ENCODE measurements at places on chromosomes 7 and 10. TPM values are rescaled to one million over a fixed set of nuclear protein-coding genes. Genes with fewer than 3 reads are reported as not detected.

DNA sequence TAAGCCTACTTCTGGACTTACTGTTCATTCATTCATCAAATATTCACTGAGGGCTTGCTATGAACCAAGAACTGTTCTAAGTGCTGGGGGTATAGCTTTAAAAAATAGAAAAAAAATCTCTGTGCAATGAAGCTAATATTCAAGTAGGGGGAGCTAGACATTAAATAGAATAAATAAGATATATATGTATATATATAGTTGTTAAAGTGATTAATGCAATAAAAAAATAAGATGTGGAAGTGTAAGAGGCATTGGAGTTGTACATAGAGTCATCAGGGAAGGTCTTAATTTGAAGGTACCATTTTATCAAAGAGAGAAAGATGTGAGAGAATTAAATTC lies 181.2 kb upstream of the AGR3 start:
- DNase-seq, result no peak

POLR3A gene
- total RNA-seq, result 13.7 TPM

CTAGE8 gene
- 4.9 TPM for total RNA-seq

SPDYE8 gene
- not detected for total RNA-seq

C10orf105 gene
- 0.52 TPM for total RNA-seq

- no peak for DNase-seq
These were observed 129.7 kb downstream of the SAMD9 start for GRCh38 chr7:92988051-92988450.

- DNase-seq, result no peak
These were observed 69.3 kb downstream of the CSTF2T start for GRCh38 chr10:51629934-51630639.

DNA sequence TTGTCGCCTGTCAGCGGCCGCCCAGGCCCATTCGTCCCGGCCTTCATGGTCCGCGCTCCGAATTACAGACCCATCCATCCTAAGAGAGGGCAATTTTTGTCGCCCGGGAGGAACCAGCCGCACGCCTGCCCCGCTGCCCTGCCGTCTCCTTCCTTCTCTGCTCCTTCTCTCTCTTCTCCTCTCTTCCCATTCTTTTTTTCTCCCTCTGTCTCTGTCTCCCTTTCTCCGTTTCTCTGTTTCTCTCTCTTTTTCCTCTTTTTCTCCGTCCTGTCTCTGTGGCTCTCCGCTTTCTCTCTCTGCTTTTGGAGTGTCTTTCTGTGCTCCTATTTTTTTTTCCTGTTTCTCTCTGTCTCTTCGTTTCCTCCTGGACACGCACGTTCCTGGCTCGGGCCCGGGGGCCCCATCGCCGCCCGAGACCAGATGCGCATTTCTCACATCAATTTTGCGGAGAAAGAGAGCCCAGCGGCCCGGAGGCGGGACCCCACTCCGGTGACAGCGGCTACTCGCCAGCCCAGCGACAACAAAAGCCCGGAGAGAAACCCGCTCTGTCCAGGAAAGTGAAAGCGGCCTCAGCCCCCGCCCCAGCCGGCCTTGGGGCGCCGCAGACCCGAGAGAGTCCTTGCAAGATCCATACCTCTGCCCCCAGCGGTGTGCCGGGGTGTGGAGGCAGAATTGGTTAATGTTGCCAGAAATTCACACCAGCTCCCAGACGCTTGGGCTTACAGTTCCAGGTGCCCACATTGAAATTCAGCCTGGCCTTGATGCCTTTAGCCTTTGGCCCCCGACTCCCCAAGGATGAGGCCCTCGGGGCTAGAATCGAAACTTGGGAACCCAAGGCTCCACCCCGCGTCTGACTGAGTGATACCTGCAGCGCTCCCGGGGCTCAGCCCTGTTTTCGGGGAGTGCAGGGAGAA lies 4.1 kb downstream of the LBX1 start:
- no peak for DNase-seq

HYAL4 gene
- total RNA-seq, result not detected

- peak; percentile 35 for DNase-seq
These were observed 114.5 kb downstream of the GRID1 start for GRCh38 chr10:86252079-86252478.

CDK14 gene
- 47.2 TPM for total RNA-seq

OR2A12 gene
- total RNA-seq, result not detected

STAG3 gene
- 2.3 TPM for total RNA-seq

GRCh38 chr10:33330543-33331378 lies 3.7 kb downstream of the NRP1 start:
- DNase-seq, result peak; percentile 87

DNA sequence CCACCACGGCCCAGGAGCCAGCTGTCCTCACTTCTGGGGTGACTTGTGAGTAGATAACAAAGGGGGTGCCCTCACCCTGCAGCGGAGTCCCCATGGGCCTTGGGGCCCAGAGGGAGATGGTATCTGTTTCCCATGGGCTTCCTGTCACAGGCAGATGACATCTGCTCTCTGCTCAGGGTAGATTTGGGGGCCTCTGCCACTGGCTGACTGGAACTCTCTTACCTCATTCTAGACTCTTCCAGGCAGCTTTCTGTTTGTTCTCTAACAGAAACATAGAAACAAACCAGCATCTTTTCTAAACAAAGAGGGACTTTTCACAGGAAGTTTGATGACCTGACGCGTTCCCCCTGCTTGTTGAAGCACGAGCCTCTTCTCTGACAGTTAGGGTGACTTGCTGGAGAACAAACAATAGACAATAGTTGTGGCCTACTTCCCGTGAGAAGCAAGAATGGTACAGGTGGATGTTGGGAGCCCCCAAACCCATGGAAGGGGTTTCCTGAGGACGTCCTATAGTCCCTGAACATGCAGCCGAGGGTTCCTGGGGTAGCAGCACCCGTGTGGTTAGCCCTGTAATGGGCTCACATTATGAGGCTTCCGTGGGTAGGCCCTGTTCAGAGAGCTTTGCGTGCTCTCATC lies 61.6 kb downstream of the GRK5 start:
- peak; percentile 54 for DNase-seq

DNA sequence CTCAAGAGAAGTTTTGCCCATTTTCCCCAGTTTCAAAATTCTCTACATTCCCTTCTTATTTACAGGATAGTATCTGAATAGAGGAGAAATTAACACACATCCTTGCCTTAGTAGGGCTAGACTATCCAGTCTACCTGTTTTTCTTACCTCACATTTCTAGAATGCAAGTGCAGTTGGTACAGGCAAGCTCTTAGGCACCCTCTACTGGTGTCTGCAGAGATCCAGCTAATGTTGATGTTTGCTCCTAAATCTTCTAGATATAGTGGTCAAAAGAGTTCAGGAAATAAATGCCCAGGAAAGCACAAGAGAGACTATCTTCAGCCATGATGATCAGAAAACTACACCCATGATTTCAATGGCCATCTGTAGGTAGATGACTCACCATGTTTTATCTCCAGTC lies 205.3 kb downstream of the HTR7 start:
- DNase-seq, result no peak

GPNMB gene
- 322 TPM for total RNA-seq

DNA sequence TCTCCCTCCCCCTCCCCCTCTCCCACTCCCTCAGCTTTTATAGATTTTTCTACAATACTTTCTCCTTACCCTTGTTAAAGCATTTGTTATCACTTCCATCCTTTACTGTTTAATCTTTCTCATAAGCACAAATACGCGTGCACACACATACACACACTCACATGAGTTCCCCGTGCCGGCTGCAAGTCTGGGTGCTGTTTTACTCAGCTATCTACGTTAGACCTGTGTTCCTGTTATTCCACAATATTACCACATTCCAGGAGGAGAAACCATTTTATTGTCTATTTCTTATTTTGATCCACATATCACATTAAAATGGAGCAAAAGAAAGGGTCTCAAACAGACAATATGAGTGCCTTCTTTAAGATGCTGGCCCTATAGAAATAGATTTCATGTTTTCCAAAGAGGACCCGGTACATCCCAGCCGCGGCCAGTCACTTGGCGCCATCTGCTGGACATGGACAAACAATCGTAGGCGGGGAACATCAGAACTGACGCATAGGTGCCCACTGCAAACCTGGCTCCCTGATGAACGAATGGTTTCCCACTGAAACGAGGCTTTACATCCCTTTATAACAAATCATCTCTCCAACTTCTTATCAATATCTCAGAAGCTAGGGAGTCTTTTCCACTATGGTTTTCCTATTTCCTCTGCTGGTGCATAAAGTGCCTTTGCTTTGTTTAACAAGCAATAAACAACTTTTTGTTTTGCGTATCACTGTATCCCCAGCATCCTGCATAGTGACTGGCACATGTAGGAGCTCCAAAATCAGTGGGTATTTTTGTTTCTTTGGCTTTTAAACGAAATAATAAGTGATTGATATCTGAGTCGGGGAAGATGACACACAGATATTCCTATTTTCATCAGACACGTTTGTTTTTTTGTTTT lies 25.2 kb upstream of the OPTN start:
- peak; percentile 77 for DNase-seq

GRCh38 chr7:16412274-16413254 lies 8.8 kb downstream of the CRPPA start:
- DNase-seq, result no peak

DNA sequence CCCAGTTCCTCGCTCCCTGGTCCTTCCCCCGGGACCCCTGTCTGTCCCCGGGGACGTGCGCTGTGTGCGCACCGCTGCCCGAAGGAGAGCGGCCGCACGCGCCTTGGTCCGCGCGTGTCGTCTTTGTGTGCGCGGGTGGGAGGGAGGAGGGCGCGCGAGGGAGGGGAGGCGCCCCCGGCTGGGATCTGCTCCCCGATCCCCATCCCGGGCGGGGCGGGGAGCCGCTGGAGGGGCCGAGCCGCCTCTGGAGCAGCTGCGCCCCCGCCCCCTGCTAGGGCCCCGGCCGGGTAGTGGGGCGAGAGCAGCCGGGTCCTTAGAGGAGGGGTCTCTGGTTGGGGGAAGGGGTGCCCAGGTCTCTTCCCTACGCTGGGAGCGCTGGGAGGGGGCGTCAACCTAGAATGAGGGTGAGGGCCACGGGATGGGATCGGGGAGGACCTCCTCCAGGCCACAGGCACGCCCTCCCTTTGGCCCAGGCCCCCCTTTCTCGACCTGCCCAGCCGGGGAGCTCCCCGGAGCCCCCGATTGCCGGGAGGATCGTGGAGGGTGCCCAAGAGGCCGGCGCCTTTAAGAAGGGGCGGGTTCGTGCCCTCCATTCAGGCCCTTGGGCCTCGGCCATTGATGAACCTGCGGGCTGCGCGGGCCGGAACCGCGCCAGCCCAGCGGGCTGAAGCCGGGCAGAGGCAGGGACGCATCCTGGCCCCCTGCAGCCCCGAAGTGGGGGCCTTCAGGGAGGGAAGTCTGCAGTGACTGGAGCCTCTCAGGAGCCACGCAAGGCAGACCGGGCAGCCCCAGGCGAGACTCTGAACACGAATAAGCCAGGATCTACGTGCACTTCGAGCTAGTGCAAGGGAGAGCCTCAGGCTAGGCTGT lies 678 bp downstream of the SH2B2 start:
- peak; percentile 76 for DNase-seq

DNA sequence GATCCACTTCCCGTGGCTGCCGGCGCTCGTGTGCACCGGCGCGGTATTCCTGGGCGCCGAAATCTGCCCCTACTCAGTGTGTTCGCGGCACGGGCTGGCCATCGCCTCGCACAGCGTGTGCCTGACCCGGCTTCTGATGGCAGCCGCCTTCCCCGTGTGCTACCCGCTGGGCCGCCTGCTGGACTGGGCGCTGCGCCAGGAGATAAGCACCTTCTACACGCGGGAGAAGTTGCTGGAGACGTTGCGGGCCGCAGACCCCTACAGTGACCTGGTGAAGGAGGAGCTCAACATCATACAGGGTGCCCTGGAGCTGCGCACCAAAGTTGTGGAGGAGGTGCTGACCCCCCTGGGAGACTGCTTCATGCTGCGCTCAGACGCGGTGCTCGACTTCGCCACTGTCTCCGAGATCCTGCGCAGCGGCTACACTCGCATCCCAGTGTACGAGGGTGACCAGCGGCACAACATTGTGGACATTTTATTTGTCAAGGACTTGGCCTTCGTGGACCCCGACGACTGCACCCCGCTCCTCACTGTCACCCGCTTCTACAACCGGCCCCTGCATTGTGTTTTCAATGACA lies 1.3 kb downstream of the CNNM1 start:
- DNase-seq, result peak; percentile 67

- no peak for DNase-seq
These were observed 66.4 kb downstream of the NHLRC2 start for GRCh38 chr10:113920875-113921274.

GRCh38 chr10:43305876-43306275 lies 39.0 kb upstream of the RASGEF1A start:
- no peak for DNase-seq

DNA sequence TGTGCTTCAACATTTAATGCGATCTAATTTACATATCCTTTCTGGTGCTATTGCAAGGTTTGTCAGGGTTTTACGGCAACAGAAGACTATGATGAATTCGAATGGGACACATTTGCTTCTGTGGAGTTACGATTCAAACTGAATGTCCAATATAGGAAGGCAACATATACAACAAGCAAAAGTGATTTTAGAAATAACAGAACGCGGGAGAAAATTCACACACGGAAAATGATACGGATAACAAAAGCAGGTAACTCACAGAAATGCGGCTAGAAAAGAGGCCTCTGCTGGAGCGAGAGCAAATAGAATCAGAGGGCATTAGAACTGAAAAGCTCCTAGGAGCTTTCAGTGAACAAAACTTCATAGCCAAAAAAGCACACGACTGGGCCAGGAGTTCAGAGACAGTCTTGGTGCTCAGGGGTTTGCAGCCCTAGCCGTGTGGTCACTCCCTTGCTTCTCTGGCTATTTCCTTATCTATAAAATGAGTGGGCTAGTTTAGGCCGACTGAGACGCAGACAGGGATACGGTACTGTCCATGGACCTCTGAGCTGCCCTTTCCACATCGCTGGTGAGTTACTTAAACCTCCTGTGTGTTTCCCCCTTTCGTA lies 557 bp upstream of the TAX1BP1 start:
- no peak for DNase-seq

DNAH11 gene
- total RNA-seq, result 3.4 TPM

- no peak for DNase-seq
These were observed 134.9 kb downstream of the ADRA2A start for GRCh38 chr10:111211706-111212105.

CTNNA3 gene
- total RNA-seq, result 0.67 TPM

DNA sequence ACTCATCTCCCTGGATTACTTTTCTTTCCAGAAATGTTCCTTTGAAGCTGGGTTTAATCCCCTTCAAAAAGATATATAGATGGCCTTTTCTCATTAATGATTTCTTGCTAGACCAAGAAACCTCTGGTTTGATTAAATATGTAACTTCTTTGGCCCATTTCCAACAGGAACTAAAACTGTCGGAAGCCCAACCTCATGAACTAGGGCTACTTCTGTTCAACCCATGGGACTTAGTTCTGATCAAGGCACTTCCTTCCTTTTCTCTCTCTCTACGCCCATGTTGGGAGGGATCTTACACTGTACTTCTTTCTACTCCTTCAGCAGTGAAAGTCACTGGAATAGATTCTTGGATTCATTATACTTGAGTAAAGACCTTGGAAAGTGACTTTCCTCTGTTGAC lies 83.6 kb downstream of the TMEM106B start:
- no peak for DNase-seq

DNA sequence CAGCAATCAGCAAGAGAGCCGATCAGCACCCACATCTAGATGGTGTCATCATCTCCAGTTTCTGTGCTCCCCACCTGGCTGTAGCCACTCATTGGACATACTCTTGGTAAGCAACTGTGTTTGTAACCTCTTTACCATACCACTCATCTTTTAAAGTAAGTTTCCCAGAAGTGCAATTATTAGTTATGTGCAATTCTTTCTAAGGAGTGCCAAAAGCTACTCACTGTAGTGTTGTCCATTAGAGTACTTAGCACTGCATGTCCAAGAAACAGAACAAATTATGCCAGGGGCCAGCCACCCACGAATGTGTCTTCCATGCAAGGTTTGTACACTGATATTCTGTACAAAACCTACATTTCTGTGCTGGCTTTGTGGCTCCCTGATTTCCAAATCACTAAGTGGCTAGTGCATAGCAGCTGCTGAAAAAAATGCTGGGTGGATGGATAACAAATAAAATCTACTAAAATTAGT lies 131.9 kb downstream of the SRPK2 start:
- no peak for DNase-seq

GRCh38 chr7:18962031-18962430 lies 155.4 kb downstream of the TWIST1 start:
- no peak for DNase-seq

Measured in upper lobe of right lung (tissue), 1 donor.